ENCODE measurements at places on chromosomes 11 and 22.

DNA sequence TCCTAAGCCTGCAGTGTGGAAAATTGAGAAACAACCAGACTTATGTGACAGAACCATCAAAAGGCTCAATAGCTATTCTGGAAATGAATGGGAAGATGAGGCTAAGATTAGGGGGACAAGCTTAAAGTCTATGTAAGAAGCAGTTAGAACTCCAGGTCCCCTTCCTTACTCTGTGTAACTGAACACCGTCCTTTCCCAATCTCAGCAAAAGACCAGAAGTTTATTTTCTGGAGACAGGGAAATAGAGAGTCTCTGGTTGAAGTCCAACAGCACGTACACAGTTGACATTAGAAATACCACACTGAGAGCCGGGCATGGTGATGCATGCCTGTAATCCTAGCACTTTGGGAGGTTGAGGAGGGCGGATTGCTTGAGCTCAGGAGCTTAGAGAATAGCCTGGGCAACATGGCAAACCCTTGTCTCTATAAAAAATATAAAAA is 93.9 kb downstream of the CD44 start:
- no peak for DNase-seq

- no peak for DNase-seq
Measured at GRCh38 chr11:86247608-86248007, 3.1 kb downstream of the EED start.

- no peak for DNase-seq
Measured at GRCh38 chr11:3890806-3891205, 35.3 kb downstream of the STIM1 start.

GRCh38 chr11:60235321-60235720 is 7.6 kb downstream of the MS4A4E start:
- no peak for DNase-seq

- DNase-seq = no peak
Measured at GRCh38 chr22:27260087-27260698, 541.4 kb downstream of the MN1 start.
